ENCODE measurements at places on chromosomes 1 and 21.

DNA sequence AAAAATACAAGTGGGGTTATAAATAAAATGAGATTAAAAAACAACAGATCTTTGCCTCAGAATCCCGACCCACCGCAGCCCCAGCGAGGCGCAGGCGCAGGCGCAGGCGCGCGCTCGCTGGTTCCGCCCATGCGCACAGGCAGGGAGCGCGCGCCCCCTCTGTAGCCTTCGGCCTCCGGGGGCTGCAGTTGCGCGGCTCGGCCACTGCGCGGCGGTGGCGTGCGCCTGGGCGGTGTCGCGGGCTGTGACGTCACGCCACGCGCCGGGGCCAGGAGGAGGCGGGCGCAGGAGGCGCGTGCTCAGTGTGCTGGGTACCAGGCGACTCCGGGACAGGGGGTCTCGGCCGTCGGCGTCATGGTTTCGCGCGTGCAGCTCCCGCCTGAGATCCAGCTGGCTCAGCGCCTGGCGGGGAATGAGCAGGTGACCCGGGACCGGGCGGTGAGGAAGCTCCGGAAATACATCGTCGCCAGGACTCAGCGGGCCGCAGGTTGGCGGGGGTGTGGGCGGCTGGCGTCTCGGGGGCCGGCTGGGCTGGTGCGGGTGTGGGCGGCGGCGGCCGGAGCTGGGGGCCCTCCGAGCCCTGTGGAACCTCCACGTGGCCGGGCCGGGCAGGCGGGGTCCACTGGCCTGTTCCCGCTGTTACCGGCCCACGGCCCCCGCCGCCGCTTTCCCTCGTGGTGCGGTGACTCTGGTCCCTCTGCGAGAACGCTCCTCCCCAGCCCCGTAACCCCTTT, at the start of gene RRP1:
Gene RRP1, plus strand, starts transcription at position 302 of the 734 bp plus-strand sequence. Its CDS starts 53 bp downstream, at position 355.
- DNase-seq, result peak; percentile 88

DNA sequence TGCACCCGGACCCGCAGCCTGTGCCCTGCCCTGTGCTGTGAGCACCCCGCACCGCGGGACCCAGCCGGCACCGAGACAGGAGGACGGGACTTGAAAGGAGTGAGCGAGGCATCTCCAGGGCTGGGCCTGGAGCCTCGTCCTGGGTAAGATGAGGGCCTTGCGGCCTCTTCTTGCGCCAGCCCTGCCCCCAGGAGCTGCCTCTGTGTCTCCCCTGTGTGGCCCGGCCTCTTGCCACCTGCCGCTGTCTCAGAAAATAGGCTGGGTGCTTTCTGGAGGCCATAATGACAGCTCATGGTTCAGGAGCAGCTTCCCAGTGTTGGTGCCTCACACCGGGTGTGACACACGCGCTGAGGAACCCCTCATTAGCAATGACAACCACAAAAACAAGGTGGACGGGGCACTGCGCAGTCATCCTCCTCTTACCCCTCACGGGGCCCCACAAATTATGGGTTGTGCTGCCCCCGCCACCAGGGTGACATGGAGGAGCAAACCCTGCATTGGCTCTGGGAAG, 161.5 kb upstream of the C1orf174 start:
- DNase-seq, result no peak

- peak; percentile 71 for DNase-seq
Measured at GRCh38 chr1:204363335-204364114, 3.8 kb upstream of the PLEKHA6 start.

DNA sequence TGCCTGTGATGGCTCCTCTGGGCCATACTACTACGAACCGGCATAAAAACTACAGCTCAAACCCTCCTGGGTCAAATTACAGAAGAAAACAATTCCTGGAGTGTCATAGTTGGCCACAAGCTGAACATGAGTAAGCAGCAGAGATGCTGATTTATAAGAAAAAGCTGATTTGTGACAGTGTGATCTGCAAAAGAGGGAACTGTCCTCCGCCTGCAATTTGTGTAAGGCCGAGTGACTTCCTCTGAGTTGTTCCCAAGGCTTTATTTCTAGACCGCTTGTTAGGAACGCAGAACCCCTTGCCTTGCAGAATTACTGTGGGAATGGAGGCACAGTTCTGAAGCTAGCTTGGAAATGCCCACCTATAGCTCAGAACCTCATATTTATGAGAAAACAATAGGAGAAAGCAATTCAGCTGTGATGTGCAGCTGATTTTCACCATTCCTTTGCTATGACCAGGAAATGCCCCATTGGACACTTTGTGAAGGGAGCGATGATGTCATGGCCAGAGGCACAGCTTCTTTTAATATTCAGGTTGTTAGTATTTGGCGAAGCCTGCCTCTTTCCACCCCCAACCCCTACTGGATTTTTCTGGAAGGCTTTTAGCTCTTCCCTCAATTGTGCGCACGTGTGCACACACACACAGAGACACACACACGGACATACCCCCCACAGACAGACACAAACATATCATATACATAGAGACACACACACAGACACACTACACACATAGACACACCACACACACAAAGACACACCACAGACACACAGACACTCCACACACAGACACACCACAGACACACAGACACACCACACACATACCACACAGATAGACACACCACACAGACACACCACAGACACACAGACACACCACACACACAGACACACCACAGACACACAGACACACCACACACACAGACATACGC, 47.6 kb downstream of the IER5 start:
- no peak for DNase-seq

- no peak for DNase-seq
Measured at GRCh38 chr1:209104646-209105045, 478.9 kb upstream of the CAMK1G start.

DNA sequence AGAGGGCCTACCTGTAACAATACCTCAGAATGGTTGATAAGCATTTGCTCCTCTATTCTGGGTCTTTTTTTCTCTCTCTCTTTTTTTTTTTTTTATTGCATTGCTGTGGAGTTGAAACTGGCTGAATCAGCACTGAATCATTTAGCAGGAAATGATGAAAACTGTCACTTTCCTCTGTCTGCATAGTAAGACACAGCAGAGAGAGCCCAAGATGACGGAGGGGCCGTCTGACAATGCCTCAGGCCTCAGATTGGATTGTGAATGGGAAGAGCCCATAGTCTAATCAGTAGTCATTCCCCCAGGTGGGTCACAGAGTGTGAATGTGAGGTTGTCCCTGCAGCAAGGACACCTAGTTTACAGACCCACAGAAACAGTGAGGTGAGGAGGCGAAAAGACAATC, 193.2 kb upstream of the PLXNA2 start:
- DNase-seq, result no peak

DNA sequence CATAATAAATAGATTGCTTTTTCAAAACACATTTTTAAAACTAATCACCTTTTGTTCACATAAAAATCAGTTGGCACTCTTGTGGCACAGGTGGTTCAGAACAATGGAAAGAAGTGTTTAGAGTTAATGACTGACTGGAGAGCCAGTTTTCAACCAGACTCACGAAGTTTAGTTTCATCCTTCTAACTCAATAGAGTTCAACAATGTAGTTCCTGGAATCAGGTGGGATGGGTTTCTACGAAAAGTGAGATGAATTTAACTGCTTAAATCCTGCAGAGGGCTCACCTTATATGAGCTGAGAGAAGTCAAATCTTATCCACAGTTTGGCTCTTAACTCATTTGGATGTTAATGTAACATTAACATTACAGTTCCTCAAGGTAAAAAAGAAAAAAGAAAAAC, 116.5 kb downstream of the SMYD2 start:
- no peak for DNase-seq

GRCh38 chr1:41766041-41766440, 152.7 kb downstream of the HIVEP3 start:
- DNase-seq, result no peak

DNA sequence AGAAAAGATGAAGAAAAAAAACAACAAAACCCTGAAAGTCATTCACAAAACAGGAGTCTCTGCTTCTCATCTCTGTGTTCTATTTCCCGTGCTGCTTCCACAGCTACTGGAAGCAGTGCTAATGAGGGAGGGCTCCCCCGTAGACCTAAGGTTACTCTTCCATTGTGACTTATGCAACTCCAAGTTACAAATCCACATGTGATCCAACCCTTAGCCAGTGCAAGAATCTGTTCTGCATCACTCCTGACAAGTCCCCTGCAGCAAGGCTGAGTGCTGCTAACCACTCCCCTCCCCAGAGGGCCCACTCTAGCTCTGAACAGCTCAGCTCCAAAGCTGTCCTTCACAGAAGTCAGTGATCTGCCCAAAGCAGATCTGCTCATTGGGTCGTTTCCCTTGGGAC, 10.3 kb downstream of the DNALI1 start:
- DNase-seq, result no peak

- no peak for DNase-seq
Measured at GRCh38 chr1:76105372-76105771, 30.8 kb downstream of the ST6GALNAC3 start.

GRCh38 chr21:23475281-23476219, 2131.7 kb downstream of the MRPL39 start:
- no peak for DNase-seq

DNA sequence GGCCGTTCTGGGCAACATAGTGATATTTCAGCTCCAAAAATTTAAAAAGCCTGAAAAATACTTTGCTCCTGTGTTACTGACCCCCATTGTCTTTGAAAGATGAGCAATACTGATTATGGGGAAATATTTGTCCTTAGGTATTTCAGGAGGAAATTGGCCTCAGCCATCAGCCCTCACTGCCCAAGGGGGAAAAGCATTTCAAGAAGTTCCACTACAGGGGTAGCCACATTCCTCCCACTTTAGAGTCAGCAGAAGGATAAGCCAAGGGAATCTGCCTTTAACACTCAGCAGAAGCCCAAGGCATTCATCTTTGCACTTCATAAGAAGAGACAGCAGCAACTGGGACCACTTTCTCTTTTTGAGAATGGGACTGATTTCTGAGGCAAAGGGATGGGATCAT, 40.5 kb upstream of the ZNF326 start:
- no peak for DNase-seq

DNA sequence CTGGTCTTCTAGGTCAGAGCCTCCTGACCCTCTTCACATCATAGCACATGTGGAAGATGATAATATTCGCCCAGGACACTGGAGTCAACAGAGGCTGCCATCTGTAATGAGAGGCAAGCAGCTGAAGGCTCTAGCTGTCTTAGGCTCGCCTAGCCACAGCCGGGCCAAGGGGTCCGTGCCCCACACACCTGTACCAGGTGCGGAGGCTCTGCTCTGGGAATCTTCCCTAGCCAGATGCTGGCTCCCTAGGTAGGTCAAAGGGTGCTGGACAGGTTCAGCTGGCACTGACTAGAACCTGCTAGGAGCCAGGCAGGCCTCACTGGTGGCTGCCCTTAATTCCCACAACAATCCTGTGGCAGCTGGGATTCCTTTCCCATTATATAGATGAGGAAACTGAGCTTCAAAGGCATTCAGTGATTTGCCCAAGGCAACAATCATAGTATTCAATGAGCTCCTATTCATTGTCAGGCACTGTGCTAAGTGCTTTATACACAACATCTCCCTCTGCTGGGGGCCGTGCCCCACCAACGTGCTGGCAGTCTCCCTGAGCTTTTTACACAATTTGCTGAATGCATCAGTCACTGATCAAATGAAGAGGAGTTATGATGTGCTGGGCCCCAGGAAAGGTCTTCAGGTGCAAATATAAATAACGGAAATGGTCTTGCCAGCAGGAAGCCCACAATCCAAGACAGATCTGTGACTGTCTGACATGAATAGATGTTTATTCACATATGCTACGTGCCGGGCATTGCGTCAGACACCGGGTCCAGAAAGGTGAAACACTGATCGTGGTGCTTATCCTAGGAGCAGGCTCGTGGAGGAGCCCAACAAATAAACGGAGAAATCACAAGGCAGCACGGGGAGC, 58.0 kb downstream of the DDX20 start:
- no peak for DNase-seq

GRCh38 chr1:164638492-164639202, 79.7 kb downstream of the PBX1 start:
- DNase-seq, result no peak

- DNase-seq, result no peak
Measured at GRCh38 chr1:69611316-69611715, 43.6 kb downstream of the LRRC7 start.

- no peak for DNase-seq
Measured at GRCh38 chr1:33402206-33402605, 28.7 kb downstream of the PHC2 start.

DNA sequence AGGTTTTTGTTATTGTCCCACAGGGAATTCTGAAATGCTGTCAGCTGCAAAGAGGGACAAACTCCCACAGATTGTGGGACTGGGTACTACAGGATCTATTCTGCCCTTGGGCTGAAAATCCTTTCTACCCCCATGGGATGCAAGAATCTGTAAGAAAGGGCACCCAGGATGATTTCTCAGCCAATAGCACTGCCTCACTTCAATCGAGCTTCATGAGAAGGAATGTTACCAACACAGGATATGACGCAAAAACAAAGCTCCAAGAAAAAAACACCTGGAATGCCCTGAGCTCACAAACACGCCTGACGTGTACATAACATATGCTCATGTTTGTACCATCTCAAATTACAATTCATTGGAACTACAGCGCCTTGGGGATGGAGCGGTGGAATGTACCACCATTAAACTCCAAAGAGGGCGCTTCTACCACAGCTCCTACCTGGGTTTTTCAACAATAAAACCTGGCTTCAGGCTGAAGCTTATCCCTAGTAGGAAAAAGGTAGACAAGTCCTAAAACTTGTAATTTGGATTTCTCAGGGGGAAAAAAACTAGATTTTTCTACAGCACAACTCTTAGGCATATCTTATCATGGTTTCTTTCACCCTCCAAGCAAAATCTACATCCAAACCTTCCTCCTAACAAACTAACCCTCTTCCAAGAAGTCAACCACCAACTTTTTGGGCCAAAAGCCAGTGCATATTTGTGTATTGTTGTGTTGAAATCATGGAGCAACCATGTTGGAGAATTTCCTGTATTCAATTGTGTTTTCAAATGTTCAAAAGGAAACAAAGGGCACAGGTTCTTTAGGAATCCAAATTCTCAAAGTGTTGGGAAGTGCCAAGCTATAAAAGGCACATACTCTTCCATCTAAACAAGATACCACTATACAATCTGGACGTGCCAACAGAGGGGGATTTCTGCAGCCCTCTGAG, 78.9 kb downstream of the TGFBR3 start:
- no peak for DNase-seq

DNA sequence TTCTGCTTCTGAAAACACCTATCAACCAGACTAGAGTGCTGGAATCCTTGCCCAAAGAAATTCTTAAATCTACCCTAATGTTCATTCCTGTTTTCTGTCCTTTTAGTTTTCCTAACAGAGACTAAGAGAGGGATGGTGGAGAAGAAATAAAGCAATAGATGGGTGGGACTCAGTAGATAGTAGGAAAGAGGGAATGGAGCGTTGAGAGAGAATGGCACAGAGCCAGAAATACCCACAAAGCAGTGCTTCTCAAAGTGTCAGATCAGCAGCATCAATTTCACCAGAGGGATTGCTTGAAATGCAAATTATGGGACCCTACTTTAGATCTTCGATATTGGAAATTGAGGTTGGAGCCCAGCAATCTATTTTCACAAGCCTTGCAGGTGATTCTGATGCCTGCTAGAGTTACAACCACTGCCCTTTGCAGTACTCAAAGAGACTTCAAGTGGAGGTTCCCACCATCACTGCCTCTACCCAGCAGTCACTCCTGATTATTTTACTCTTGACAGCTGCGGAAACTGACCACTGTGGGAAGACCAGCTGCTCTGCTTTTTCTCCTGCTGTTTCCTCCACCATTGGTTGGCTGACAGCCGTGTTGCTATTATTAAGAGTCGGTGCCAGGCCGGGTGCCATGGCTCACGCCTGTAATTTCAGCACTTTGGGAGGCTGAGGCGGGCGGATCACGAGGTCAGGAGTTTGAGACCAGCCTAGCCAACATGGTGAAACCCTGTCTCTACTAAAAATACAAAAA, 11.4 kb upstream of the PRPF3 start:
- no peak for DNase-seq

GRCh38 chr1:15603050-15603965, 13.9 kb upstream of the DDI2 start:
- peak; percentile 88 for DNase-seq

Data from naive thymus-derived CD8-positive, alpha-beta T cell (primary cell).